Regular cardiac myocyte (primary cell): ENCODE measurements at places on chromosomes 16 and 17. TPM values are rescaled to one million over a fixed set of nuclear protein-coding genes. Genes with fewer than 3 reads are reported as not detected.

The KRT12 gene
- not detected in 2 replicates for total RNA-seq

The PPP1R27 gene
- 0.19 and 0.28 TPM in 2 replicates for total RNA-seq

The HSD11B2 gene
- total RNA-seq = not detected in 2 replicates

The RCVRN gene
- total RNA-seq = not detected in 2 replicates
